ENCODE measurements at places on chromosomes 2 and 18. TPM values are rescaled to one million over a fixed set of nuclear protein-coding genes. Genes with fewer than 3 reads are reported as not detected.

TUBB8B gene
- total RNA-seq, result 0.27 TPM

MROH2A gene
- not detected for total RNA-seq

CLK1 gene
- total RNA-seq, result 49.4 TPM

MAP2 gene
- 1.4 TPM for total RNA-seq

CCDC74B gene
- 0.35 TPM for total RNA-seq

ZNF236 gene
- 9.7 TPM for total RNA-seq

UGT1A10 gene
- total RNA-seq, result 45.2 TPM

STARD6 gene
- not detected for total RNA-seq

DNA sequence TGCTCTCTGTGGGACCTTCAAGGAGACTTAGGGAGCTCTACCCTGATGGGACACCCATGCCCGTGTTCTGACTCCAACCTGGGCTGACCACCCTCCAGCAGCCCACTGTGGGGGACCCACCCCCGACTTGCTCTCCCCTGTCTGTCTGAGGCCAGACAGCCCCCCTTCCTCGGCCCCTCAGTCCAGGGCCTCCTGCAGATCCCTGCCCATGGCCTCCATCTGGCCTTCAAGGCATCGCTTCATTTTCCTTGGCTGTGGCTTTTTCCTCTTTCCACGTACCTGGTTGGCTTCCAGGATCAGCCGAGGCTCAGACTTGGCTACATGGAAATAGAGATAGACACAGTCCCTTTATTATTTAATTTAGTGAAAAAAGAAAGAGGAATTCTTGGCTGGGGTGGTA lies 290.0 kb downstream of the CYP26B1 start:
- no peak overlapping the region for H3K27ac ChIP-seq
- no peak for DNase-seq
- H3K36me3 ChIP-seq, result no peaks in the 10 kb centered on the region

GRCh38 chr2:129180124-129180716 lies 799.2 kb upstream of the RAB6C start:
- H3K27ac ChIP-seq, result no peak overlapping the region
- H3K4me1 ChIP-seq, result no peaks in the 10 kb centered on the region
- H3K4me3 ChIP-seq, result no peak overlapping the region
- H3K36me3 ChIP-seq, result no peaks in the 10 kb centered on the region

DNA sequence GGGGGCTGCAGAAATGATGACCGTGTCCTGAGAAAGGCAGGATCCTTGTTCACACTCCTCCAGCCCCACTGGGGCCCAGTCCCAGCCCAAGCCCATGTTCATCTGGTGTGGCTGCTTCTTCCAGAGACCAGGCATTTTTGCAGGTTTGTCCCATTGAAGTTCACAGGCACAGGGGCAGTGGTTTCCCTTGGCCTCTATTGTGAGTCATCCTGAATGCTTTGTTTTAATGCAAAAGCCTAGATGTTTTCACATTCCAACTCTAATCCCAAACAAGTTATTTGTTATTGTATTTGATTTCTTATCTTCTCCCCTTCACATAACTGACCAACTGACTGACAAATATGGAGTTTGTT lies 426.4 kb upstream of the ID2 start:
- no peaks in the 10 kb centered on the region for H3K27me3 ChIP-seq
- H3K4me3 ChIP-seq, result no peak overlapping the region

GRCh38 chr2:239600650-239601049 lies 199.8 kb upstream of the HDAC4 start:
- no peaks in the 10 kb centered on the region for H3K4me1 ChIP-seq
- H3K27ac ChIP-seq, result no peak overlapping the region
- H3K4me3 ChIP-seq, result no peak overlapping the region
- no peaks in the 10 kb centered on the region for H3K36me3 ChIP-seq
- DNase-seq, result peak; percentile 3

DNA sequence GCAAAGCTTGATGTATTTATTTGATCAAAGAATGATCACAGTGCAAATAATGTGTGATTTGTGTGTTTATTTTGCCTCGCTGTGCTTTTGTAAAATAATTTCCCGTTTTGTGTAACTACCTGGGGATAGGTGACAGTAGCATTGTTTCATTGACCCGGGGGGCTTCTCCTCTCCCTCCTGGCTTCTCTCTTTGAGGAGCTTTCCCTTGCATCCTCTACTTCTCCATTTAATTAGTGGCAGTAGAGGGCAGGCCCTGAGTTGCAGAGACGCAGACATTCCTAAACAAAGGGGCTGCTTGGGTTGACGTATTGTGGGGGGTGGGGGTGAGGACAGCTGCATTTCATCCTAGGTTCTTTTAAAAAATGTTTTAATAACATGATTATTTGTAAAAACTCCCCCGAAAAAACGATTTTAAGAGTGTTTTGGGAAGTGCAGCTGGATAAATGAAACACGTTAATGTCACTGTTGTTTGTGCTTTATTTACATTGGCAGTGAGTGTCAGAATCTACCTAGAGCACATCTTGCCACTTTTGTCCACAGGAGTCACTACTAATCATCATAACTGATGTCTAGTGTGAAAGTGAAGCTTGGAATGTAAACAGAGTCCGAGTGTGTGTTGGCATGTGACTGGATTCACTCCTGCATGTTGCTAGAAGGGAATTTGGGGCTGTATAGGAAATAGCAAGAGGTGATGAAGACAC lies 2.2 kb downstream of the NEDD4L start:
- H3K4me3 ChIP-seq, result peak overlapping the region; percentile 99
- H3K27me3 ChIP-seq, result no peaks in the 10 kb centered on the region
- no peak for DNase-seq
- no peaks in the 10 kb centered on the region for H3K36me3 ChIP-seq
- peaks cover 6% of the 10 kb centered on the region for H3K4me1 ChIP-seq

- no peaks in the 10 kb centered on the region for H3K36me3 ChIP-seq
- no peak for DNase-seq
- no peaks in the 10 kb centered on the region for H3K4me1 ChIP-seq
- H3K27ac ChIP-seq, result no peak overlapping the region
- H3K4me3 ChIP-seq, result no peak overlapping the region
- no peaks in the 10 kb centered on the region for H3K27me3 ChIP-seq
These were observed 76.7 kb downstream of the LAMA3 start for GRCh38 chr18:23765931-23766330.

DNA sequence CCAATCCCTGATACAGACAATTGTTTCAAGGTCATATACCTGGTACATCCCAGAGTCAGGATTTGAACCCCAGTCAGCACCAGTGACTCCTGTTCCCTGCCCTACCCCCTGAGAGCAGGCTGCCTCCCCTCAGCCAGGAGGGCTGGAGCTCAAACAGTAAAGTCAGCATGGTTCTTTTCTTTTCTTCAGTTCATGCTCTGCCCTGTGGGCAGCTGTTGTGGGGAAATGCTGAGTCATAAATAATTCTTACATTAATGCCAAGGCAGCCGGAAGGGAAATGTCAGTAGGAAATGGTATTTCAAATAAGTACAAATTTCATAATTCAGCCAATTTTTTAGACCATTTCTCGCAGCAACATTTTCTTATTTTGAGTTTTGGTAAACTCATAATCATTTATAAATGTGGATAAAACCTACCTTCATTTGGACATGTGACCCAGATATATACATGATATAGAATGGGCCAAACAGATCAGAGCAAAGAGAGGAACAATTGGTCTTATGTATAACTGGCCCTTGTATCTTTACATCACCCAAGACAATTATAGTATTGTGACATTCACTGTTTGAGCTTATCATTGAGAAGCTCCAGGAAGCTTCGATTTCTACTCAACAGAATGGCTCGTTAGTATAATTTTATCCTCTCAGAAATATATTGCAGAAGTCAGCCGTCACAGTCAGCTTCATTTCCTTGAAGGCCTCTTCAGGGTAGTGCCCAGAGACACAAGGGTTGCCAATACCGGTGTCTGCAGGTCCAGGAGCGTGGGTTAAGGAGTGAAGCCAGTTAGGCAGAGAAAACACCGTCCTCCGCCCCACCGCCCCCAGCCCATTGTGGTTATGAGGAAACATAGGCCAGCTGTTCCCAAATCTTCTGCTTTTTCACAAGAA lies 28.0 kb upstream of the SCYGR1 start:
- H3K4me1 ChIP-seq, result no peaks in the 10 kb centered on the region
- H3K36me3 ChIP-seq, result no peaks in the 10 kb centered on the region
- H3K4me3 ChIP-seq, result no peak overlapping the region
- no peak for DNase-seq

DNA sequence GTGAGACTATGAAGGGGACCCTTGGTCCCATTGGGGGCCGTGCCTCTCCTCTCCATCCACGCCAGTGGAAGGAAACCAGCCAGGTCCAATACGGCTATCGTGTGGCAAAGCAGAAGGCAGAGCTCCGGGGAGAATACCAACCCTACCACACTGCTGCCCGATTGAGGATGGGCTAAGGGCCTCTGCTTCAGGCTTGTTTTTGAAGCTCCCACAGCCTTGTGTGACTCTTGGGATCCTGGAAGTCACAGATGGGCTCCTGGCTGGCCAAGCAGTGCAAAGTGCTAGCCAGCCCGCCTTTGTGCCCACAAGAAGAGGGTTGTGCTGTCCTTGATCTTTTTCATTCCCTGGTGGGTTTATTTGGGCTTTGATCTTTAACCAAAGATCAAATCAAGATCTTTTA lies 70.6 kb upstream of the ID2 start:
- no peaks in the 10 kb centered on the region for H3K27me3 ChIP-seq
- no peaks in the 10 kb centered on the region for H3K4me1 ChIP-seq
- no peak overlapping the region for H3K27ac ChIP-seq
- no peaks in the 10 kb centered on the region for H3K36me3 ChIP-seq
- no peak for DNase-seq

- H3K36me3 ChIP-seq, result no peaks in the 10 kb centered on the region
- H3K27me3 ChIP-seq, result no peaks in the 10 kb centered on the region
- H3K27ac ChIP-seq, result no peak overlapping the region
- H3K4me1 ChIP-seq, result no peaks in the 10 kb centered on the region
- no peak overlapping the region for H3K4me3 ChIP-seq
- DNase-seq, result no peak
These were observed 145.0 kb downstream of the MCFD2 start for GRCh38 chr2:46770622-46771021.

- H3K27me3 ChIP-seq, result no peaks in the 10 kb centered on the region
- H3K4me1 ChIP-seq, result peaks cover 3% of the 10 kb centered on the region
- no peaks in the 10 kb centered on the region for H3K36me3 ChIP-seq
- no peak overlapping the region for H3K4me3 ChIP-seq
- H3K27ac ChIP-seq, result no peak overlapping the region
- DNase-seq, result no peak
These were observed 3.5 kb upstream of the ASXL2 start for GRCh38 chr2:25881764-25882163.

DNA sequence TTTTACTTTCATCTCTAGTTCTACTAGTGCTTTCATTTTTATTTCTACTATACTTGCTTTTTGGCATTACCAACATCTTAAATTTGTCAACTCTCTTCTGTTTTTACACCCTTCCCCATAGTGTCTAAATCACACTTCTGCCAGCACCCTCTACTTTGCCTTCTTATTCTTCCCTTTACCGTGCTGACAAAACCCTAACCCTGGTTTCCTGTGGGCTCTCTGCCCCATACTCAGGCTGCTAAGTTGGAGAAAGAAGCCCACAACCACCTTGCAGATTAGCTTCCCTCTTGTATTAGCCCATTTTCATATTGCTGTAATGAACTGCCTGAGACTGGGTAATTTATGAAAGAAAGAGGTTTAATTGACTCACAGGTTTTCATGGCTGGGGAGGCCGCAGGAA lies 24.8 kb downstream of the GIGYF2 start:
- no peaks in the 10 kb centered on the region for H3K36me3 ChIP-seq
- no peak for DNase-seq
- H3K4me3 ChIP-seq, result no peak overlapping the region
- H3K27me3 ChIP-seq, result no peaks in the 10 kb centered on the region
- no peak overlapping the region for H3K27ac ChIP-seq

- DNase-seq, result no peak
- H3K4me1 ChIP-seq, result no peaks in the 10 kb centered on the region
- no peak overlapping the region for H3K4me3 ChIP-seq
- H3K36me3 ChIP-seq, result no peaks in the 10 kb centered on the region
- H3K27ac ChIP-seq, result no peak overlapping the region
These were observed 75.8 kb downstream of the MYO3B start for GRCh38 chr2:170253721-170254230.

GRCh38 chr2:221555494-221555846 lies 16.6 kb downstream of the EPHA4 start:
- no peak overlapping the region for H3K4me3 ChIP-seq
- H3K36me3 ChIP-seq, result no peaks in the 10 kb centered on the region
- H3K27me3 ChIP-seq, result no peaks in the 10 kb centered on the region
- H3K27ac ChIP-seq, result no peak overlapping the region
- H3K4me1 ChIP-seq, result no peaks in the 10 kb centered on the region
- no peak for DNase-seq

GRCh38 chr2:54879598-54880332 lies 156.3 kb downstream of the EML6 start:
- no peak overlapping the region for H3K27ac ChIP-seq
- H3K36me3 ChIP-seq, result no peaks in the 10 kb centered on the region
- H3K27me3 ChIP-seq, result no peaks in the 10 kb centered on the region
- H3K4me3 ChIP-seq, result no peak overlapping the region
- no peaks in the 10 kb centered on the region for H3K4me1 ChIP-seq

- peaks cover 7% of the 10 kb centered on the region for H3K4me1 ChIP-seq
- no peak overlapping the region for H3K27ac ChIP-seq
- no peaks in the 10 kb centered on the region for H3K27me3 ChIP-seq
- no peak overlapping the region for H3K4me3 ChIP-seq
- no peaks in the 10 kb centered on the region for H3K36me3 ChIP-seq
These were observed 6.5 kb upstream of the NDUFV2 start for GRCh38 chr18:9096007-9096371.

Measured in colonic mucosa (tissue), 4 donors.